ENCODE measurements at places on chromosomes 12 and 14.

DNA sequence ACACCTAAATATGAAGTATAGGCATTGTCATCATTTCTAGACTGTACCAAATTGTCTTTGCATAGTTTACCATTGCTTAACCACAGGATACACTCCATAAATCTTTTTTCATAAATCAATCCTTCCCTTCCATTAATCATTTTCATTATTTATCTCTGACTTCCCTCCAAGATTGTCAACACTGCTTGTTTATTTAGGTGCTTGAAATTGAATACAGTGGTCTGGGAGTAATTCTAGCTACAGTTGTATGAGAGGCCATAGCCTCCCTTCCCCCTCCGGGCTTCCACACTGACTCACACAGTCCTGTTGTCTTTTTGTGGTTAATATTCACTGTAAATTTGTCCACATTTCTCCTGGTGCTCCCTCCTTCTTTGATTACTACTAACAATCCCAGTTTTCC lies 114.2 kb upstream of the ARID2 start:
- no peak for DNase-seq

- DNase-seq, result no peak
Measured at GRCh38 chr12:117328556-117329100, 32.8 kb downstream of the NOS1 start.

- DNase-seq, result no peak
Measured at GRCh38 chr12:106078358-106079010, 60.3 kb downstream of the NUAK1 start.

DNA sequence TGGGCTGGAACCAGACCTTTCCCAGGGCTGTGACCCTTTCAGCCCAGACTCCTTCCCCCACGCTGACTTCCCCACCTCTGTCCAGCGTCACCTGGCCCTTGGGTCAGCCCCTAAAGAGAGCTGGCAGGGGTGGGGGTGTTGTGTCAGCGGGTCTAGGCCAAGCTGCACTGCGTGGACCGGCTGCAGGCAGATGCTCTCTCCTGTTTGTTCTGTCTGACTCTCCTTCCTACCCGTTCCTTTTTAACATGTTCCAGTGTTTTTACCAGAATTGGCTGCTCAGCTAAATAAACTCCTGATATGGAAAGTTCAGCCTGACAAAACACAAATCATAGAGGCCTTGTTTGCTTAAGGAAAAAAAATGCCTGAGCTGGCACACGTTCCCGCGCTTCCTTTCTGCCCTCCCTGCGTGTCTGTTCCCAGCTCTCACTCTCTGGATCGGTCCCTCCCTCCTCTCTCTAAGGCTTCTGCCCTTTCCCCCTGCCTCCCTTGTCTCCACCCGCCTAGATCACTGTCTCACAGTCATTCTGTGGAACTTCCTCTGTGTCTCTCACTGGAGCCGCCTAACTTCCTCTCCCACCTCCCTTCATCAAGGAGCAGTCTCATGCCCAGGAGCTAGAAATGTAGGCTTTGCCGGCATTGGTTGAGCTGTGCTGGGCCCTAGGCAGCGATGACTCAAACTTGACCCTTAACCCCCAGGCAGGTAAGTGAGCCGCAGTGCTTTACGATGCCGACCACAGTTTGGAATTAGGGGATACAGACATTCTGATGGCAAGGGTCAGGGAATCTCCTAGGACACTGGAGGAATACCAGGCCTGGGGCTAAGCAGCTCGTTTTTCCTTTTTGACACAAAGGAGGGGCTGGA lies 15.5 kb upstream of the MLXIP start:
- DNase-seq, result no peak

DNA sequence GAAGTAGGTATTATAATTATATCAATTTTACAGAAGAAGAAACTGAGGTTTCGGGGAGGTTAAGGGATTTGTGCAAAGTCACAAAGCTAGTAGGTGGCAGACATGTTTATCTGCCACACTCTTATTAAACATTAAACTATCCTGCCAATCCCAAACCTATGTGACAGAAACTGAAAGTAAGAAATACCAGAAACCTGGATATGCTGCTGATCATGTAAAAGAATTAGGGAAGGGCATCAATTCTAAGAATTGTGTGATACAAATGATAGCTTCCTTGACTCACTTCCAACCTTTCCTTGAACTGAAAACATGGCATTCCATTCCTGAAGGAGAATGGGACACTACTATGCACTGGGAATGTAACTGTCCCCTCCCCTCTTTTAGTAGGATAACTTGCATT lies 16.9 kb downstream of the TAOK3 start:
- no peak for DNase-seq

DNA sequence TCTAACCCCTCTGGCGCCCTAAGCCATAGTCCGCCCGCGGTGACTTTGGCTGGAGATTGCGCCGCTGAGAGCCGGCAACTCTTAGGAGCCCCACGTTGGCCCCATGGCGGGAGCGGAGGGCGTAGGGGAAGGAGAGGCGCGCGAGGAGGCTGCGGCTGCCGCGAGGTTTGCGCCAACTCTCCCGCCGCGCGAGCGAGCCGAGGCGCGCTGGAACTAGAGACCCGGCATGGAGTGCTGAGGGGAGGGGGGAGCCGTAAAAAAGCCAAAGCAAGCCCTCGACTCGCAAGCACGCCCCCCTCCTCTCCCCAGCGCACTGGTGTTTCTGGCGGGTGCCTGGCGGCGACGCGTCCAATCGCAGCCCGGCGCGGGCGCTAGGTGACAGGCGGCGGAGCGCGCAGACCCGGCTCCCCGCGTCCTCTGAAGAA lies at the start of gene SYT10:
Gene SYT10 (minus strand): TSS at position 233 of the 425 bp plus-strand sequence. CDS start 297 bp downstream, outside the sequence.
- no peak for DNase-seq

DNA sequence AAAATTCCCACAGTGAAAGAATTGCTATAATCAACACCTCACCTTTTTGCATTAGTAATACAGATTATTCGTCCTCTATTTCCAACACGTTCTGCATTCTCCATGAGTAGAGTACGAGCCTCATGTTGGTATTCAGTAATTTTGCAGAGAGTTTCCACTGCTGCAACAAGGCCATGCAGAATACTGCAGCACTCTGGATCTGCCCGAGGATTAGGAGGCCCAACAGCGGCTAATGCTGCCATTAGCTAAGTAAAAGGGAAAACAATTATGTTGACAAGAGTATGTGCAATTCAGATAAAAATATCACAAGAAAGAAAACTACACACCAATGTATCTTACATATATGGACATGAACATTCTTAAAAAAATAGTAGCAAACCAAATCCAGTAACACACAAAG lies 9.1 kb downstream of the INTS13 start:
- no peak for DNase-seq

- DNase-seq, result no peak
Measured at GRCh38 chr12:40469736-40470135, 222.5 kb upstream of the CNTN1 start.

- DNase-seq, result peak; percentile 55
Measured at GRCh38 chr14:64294672-64295413, 672 bp upstream of the ESR2 start.

DNA sequence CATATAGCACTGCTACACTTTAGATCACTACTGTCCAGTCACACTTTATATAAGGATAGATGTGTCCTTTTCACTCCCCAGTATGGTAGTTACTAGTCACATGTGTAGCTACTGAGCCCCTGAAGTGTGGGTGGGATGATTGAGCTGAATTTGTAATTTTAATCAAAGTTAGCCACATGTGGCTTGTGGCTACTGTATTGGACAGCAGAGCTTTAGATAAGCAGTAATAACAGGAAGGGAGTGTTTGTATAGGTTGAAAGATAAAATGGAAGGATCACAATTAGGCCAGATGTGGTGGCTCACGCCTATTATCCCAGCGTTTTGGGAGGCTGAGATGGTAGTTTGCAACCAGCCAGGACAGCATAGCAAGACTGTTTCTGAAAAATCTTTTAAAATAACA lies 23.5 kb downstream of the NAA30 start:
- no peak for DNase-seq

- no peak for DNase-seq
Measured at GRCh38 chr12:70964867-70965510, 44.5 kb upstream of the PTPRR start.

DNA sequence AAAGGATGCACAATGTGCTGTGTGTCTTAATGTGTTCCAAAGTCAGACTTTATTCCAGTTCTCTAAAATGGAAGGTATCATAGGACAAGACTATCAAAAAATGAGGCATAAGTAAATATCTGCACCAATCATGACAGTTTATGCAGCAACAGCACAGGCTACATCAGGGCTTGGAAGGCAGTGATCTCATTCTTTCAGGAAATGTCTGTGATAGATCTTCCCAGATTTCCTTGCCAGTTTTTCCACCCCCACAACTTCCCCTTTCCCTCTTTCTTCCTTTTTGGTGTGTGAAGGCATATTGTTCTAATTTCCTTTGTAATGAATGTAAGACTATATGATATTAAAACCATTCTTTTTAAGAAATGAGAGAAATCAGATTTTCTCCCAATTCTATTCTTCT lies 326.7 kb downstream of the ATP23 start:
- no peak for DNase-seq

DNA sequence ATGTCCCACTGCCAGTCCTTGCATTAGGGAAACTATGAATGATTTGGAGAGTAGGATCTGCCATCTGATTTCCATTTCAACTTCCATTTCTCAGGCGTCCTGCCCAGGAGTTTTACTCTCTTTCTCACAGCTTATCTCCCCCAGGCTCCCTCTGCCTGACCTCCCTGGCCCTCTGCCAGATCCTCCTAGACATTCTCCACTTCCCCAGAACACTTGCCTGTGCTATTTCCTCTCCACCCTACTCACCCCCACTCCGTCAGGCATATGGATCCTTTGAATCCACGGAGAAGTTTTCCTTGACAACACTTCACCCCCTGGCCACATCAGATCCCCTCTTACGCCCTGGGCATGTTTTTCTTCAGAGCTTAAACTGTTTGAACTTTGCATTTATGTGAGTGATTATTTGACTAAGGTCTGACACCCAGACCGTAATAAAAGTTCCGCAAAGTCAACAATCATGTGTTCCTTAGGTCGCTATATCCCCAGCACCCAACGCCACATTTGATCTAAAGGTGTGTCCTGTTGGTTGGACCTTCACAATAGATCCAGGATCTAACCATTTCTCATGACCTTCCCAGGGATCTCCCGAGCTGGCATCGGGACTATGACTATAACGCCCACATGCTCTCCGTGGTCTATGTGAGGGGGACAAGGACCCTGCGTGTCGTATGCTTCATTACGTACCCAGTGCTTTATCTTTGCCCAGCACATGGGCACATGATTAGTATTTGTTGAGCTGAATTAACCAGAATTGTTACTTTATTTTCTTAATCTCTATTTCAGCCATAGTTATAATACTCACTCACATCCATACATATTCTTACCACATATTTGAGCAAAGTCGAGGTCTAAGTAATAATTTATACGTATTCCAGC lies 255.8 kb upstream of the FOXN3 start:
- DNase-seq, result no peak

DNA sequence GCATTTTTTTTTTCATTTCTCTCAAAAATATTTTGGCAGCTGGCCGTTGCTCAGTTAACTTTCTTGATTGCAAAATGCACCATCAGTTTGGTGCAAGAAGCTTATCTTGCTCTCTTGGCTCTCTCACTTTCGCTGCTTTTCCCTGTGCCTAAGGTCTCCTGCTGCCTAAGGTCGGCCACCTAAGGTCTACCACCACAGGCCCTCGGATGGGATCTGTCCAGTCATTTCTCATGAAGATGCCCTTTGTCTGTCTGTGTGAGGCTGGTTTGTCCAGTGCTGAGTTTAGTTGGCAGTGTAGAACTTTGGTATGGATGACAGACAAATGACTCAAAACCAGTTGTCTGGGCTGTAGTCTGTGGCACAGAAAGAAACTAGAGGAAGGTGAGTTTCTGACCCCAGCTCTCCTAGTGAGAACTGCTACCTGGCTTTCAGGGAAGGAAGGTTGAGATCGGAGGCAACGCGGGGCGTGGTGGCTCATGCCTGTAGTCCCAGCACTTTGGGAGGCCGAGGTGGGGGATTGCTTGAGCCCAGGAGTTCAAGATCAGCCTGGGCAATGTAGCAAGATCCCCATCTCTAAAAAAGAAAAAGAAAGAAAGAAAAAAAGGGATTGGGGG lies 2.6 kb downstream of the MLXIP start:
- DNase-seq, result no peak

- no peak for DNase-seq
Measured at GRCh38 chr14:104597576-104597975, 7.0 kb downstream of the TMEM179 start.

GRCh38 chr12:120473807-120474615 lies 4.5 kb upstream of the SRSF9 start:
- no peak for DNase-seq

DNA sequence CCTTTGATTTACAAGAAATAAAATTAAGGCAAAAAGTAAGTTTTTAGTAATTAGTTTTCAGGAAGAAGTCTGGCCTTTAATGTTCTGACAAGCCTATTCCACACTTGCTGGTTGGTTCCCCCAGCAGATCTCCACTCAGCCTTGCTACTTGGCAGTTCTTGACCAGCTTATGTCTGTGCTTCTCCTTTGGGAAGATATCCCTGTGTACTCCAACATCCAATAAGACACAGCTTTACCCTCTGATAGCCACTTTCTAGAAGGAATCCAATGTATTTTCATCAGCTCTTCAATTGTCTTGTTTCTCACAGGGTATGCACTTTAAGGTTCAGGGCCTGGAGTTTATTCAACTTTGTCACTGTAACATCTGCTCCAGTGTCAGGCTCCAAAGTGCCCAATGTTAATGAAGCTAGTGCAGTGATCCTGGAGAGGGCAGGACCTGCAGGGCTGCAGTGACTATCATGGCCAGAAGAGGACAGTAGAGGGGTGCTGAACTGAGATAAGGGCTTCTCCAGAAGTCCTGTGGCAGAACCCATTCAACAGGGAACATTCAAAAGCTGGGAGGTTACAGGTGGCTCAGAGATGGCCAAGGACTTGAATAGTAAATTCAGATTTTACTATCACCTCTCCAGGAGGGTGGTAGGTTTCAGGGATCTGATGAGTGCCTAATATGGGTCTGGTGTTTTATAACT lies 22.9 kb downstream of the JKAMP start:
- DNase-seq, result no peak

DNA sequence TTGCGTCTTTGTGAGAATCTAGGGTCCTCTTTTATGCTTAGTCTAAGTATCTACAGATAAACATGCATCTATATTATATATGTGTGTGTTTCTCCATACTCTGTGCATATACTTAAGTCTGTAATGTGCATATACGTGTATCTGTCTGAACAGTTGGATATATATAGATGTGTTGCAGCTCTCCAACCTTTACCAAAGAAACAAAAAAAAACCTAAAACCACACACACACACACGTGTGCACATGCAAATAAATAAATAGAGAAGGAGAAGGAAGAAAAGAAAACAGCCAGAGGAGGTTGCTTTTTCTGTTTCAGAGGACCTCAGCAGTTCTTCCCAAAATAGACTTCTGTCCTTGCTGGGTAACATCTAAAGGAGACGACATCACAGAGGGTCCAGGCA lies 244.9 kb downstream of the CACNA1C start:
- no peak for DNase-seq

DNA sequence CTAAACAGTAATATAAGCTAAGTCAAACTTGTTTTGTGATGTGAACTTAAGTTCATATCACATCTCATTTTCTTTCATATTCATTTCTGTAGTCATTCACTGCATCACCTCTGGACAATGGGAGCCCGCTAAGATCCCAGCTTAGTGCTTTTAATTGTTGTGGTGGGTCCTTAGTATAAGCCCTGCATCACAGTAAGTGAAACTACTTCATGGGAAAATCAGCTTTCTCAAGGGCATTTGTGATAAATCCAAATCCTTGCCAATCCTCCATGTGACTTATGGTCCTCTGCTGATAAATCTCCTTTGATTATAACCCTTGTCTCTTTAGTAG lies 98.3 kb downstream of the PLEKHA5 start:
- DNase-seq, result no peak

Data from effector memory CD4-positive, alpha-beta T cell (primary cell).